ENCODE measurements at places on chromosomes 3 and 15.

- DNase-seq: no peak
Measured at GRCh38 chr15:101243420-101243819, 8.4 kb downstream of the CHSY1 start.

DNA sequence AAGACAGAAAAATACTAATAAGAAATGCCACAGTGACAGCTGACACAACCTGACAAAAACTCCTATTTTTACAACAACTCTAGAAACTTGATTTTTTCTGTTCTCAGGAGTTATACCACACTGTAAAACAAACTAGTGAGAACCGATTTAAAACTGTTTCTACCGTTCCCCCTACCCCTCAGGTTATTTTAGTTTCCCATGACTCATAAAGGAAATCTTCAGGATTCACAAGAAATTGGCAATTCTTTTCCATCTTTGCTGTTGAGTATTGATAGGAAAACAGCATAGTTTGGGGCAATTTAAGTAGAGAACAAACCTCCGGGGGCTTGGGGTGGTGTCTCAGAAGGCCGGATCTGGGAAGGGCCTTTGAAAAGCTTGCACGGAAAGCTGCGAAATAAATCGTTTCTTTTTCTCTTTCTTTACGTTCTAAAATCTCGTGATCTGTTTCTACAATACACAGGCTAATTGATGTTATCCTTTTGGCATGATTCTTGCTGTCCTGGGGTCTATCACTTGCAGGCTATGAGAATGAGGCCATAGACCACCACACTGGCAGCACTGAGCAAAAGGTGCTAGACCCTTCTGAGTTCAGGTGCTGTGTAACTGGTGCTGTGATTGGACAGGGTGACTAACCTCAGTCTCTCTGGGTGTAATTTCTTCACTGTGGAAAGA lies 89.3 kb downstream of the LPP start:
- no peak for DNase-seq

DNA sequence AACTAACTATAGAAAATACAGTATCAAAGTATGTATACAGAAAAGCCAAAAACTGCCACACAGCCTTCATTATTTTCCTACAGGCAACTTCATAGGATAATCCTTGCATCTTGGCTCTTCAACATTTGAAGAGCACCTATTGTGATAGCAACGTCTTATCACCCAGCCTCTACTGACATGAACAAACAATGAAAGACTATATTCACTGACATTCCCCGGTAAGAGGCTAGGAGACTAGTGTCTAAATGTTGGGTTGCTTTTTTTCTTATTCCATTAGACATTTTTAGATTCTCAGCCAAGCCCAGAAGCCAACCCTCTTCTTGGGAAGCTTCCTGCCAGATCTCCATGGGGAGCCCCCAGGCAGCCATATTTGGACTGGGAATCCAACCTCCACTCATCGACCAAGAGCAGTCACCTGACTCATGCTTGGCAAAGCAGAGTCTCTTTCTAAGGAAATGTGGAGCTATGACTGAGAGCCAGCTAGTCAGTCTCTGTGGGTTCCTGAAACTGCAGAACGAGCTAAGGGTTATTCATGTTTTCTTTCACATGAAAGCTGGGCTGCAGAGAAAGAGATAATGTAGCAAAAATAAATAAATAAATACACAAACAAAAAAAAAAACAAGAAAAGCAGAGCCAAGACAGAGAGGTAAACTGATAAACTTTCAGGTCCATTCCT lies 227.5 kb downstream of the MAGI1 start:
- no peak for DNase-seq

DNA sequence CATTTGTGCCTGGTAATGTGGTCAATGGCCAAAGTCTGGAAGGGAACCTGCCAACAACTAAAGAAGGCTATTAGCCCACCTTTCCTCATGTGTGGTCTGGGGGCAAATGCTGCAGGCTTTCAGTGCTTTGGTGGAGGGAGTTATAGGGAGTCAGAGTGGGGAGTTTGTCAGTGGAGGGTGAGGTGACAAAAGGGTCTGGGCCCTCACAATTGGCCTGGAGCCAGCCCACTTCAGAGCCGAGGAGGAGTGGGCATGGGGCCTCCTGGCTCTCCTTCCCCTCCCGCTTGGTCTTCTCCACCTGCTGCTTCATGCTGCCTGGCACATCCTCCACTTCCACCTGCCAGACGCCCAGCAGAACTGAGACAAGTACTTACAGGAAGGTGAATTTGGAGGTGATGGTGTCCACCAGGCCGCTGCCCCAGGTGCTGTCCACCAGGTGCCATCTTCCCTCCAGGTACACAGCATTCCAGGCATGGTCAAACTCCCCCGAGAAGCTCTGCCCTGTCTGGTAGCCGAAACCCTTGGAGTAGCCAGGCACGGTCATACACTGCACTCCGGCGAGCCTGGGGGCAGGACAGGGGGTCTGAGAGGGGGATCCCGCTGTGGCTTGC lies 40.9 kb downstream of the KY start:
- no peak for DNase-seq

- DNase-seq: no peak
Measured at GRCh38 chr15:85672332-85673084, 122.2 kb downstream of the KLHL25 start.

DNA sequence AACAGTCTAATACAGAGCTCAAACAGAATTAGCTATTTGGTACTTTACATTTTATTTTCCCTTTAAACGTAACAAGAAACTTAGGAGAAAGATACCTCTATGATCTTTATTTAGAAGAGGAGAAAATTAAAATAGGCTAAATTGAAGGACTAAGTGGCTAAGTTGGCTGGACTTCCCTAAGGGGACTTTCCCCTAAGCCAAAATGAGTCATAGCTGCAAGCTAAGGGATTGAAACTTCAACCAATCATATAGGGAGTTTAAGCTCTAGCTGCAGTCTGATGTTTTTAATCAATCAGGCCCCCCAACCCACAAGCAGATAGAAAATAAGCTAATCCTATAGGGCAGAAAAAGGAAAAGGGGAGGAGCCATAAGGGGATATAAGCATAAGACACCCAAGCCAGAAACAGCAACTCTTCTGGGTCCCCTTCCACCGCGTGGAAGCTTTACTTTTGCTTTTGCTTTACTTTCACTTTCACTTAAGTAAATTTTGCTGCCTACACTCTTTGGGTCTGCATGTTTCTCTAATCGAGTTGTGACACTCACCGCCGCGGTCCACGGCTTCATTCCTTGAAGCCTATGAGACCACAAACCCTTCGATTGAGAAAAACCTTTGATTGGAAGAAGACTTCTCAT lies 1108.5 kb upstream of the EPHA6 start:
- no peak for DNase-seq

GRCh38 chr3:119205685-119206084 lies 32.3 kb downstream of the UPK1B start:
- no peak for DNase-seq

GRCh38 chr3:186612721-186613636 lies at the start of gene AHSG:
Gene AHSG, plus strand, starts transcription at chr3:186613060. Its CDS starts 82 bp downstream, at chr3:186613142.
- no peak for DNase-seq

GRCh38 chr3:183560607-183561006 lies 5.1 kb upstream of the KLHL6 start:
- DNase-seq: no peak

DNA sequence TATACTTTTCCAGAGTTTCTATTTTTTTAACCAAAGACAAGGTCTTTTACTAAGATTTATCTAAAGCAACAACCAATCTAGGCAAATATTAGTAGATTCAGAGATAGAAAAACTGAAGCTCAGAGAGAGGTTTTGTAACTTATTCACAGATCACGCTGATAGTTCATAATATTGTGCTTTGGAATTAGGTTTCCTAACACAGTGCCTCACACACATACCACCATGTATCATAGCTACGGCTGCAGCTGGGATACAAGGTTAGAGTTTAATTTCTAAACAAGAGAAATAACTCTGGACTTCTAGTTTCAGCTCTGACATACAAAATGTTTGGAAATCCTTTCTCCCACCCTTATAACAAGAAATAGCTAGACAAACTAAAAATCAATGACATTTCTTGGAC lies 565.7 kb downstream of the PYDC2 start:
- DNase-seq: no peak

DNA sequence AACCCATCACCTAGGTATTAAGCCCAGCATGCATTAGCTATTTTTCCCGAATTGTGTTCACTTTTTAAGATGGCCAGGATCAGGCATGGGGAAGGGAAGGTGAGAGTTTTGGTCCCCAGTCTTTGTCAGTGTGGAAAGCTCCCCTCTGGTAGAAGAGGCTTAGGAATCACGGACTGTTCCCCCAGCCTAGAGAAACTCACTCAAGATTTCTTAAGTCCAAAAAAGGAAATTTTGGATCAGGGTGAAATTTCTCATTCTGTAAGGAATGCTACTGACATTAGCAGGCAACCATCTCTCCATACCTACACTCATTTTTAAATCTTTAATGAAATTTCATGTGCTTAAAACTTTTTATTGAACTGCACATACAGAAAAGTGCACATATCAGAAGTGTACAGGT lies 70.3 kb upstream of the GALNT15 start:
- no peak for DNase-seq

DNA sequence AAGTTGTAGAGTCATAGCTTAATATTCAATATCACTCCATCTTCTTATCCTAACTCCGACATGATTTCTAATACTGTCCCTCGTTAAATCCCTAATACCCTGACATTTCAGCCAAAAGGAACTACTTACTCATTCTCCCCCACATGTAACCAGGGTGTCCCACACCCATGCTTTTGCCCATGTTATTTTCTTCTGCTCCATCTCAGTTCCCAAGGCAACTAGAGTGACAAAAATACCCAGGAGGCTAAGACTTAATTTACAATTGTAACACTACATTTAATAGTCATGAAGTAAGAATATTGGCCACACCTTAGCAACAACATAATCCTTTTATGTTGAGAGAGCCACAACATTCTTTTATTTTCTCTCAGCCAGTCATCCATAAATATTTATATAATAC lies 248.5 kb upstream of the TGFBR2 start:
- no peak for DNase-seq

- no peak for DNase-seq
Measured at GRCh38 chr15:40249477-40250303, 10.8 kb downstream of the PAK6 start.

GRCh38 chr3:134449951-134450350 lies 35.8 kb downstream of the ANAPC13 start:
- DNase-seq: no peak

GRCh38 chr3:104392327-104392726 lies 974.4 kb upstream of the ALCAM start:
- no peak for DNase-seq

GRCh38 chr3:180570238-180570637 lies 31.7 kb upstream of the TTC14 start:
- no peak for DNase-seq

GRCh38 chr3:15108082-15108545 lies 9.2 kb upstream of the RBSN start:
- peak; percentile 75 for DNase-seq

- DNase-seq: no peak
Measured at GRCh38 chr15:91919014-91919534, 65.6 kb downstream of the SLCO3A1 start.

DNA sequence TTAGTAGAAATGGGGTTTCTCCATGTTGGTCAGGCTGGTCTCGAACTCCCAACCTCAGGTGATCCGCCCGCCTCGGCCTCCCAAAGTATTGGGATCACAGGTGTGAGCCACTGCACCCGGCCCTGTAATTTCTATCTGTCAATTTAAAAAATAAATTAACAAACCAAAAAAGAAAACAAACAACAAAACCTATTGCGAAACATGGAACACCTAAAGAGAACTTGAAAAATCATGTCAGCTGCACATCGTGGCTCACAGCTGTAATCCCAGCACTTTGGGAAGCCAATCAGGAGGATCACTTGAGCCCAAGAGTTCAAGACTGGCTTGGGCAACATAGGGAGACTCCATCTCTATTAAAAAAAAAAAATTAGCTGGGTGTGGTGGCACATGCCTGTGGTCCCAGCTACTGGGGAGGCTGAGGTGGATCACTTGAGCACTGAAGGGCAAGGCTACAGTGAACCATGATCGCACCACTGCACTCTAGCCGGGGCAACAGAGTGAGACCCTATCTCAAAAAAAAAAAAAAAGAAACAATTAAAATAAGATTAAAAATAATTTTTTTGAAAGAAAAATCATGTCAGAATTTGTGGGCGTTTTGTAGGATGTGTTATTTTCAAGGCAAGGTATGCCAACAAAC lies 19.6 kb downstream of the PARP6 start:
- no peak for DNase-seq

GRCh38 chr3:159788291-159788690 lies 200.3 kb upstream of the IL12A start:
- DNase-seq: no peak

- DNase-seq: peak; percentile 48
Measured at GRCh38 chr3:75906555-75907112, 121.3 kb upstream of the ZNF717 start.

- peak; percentile 72 for DNase-seq
Measured at GRCh38 chr3:129001101-129001805, at the start of gene EFCC1. Gene EFCC1, plus strand, starts transcription at chr3:129001304. Its CDS starts 325 bp downstream, at chr3:129001629.

DNA sequence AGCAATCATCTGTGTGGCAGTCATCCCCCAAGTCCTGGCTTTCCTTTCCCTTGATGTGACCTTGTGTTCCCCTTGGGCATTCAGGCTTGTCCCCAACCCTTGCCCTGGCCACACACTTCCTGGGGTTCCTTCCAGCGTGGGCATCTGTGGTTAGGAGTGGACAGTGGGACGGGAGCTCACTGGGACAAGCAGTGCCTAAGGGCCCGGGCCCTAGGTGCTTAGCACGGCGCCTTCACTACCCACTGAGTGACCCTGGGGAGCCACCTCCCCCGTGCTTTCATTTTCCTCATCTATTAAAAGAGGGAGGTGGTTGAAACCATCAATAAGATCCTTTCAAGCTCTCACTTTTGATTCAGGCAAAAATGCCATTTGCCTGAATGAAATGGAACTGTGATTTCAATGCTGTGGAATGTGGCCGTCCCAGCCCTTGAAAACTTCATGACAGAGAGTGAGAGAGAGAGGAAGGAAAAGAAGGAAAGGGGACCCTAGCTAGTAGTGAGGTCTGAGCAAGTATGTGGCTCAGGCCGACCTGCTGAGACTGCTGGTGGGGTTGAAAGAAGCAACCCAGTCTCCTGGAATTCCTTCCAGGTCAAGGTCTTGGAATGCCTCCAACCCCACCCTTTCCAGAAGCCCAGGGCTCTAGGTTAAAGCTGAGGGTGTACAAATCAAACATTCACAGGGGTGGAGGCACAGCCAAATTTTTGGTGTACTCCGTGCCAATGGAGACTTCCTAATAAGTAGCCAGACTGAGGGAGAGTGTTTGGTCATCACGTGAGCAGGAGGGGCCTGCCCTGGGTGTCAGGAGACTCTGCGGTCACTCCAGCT lies 302.9 kb downstream of the TLE3 start:
- DNase-seq: no peak

Data from neuronal stem cell (in vitro differentiated cells).